Panc1 (cell line): ENCODE measurements at places on chromosomes 6 and 20. TPM values are rescaled to one million over a fixed set of nuclear protein-coding genes. Genes with fewer than 3 reads are reported as not detected.
A peak's percentile ranks its signal among the peaks of the same experiment; 100 is the strongest.

TNXB gene
- 1.8 TPM for total RNA-seq

NKX2-4 gene
- not detected for total RNA-seq

ZBTB46 gene
- 15.2 TPM for total RNA-seq

ENPP4 gene
- 5.4 TPM for total RNA-seq

DNA sequence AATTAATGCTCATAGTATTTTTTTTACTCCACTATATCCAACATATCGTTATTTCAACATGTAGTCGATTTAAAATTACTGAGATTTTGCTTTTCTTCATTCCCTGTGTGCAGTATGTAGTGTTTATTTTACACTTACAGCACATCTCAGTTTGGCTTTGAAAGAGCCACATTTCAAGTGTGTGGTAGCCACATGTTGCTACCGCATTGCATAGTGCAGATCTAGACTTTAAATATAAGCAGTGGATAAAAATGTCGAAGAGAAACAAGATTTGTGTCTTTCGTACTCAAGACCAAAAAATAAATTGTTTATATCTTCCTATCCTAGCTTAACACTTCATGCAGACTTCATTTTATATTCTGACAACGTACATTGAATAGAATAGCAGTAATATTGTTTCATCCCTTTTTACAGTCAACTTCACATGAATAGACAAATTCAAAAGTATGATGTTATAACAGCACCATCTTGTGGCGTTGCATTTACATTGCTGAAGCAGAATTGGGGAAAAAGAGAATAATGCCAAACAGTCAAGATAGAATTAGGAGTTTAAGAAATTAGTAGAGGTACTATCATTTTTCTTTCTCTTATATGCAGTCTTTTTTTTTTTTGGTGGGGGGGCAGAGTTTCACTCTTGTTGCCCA, 29.9 kb downstream of the FBXO5 start:
- peak; percentile 27 for DNase-seq

DNA sequence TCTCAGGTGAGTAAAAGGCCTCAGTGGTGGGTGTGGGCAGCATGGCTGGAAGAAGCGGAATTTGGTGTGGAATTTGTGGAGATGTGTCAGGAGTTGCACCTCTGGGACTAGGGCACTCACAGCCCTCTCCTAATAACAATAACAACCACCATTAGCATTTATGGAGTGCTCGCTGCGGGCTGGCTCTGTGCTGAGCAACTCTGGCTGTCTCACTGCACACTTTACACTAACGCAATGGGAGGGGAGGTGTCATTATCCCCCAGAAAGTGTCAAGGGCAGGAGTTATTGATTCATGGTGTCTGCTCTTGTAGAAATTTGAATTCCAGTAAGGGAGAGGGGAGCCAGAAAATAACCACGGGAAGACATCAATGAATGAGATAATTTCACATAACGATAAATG, 22.7 kb upstream of the SCRT2 start:
- no peak for DNase-seq

DNA sequence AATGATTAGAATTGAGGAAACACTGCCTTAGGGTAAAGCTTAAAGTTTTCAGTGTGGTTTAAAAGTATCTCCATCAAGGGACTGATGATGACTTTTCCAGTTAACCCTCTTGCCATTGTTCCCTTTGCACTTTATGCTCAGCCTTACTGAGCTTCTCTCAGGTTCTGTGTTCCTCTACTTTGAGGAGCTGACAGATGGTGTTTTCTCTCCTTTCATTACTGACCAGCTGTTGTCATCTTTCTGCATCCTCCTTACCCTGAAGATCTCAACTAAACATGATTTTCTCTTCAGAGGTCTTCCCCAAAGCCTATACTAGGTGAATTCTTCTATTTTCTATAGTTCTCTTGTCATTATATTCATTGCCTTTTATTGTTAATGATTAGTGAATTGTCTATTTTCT, 475.6 kb upstream of the SYNCRIP start:
- DNase-seq: no peak

GRCh38 chr6:164252291-164252690, 837.8 kb downstream of the QKI start:
- DNase-seq: no peak

DNA sequence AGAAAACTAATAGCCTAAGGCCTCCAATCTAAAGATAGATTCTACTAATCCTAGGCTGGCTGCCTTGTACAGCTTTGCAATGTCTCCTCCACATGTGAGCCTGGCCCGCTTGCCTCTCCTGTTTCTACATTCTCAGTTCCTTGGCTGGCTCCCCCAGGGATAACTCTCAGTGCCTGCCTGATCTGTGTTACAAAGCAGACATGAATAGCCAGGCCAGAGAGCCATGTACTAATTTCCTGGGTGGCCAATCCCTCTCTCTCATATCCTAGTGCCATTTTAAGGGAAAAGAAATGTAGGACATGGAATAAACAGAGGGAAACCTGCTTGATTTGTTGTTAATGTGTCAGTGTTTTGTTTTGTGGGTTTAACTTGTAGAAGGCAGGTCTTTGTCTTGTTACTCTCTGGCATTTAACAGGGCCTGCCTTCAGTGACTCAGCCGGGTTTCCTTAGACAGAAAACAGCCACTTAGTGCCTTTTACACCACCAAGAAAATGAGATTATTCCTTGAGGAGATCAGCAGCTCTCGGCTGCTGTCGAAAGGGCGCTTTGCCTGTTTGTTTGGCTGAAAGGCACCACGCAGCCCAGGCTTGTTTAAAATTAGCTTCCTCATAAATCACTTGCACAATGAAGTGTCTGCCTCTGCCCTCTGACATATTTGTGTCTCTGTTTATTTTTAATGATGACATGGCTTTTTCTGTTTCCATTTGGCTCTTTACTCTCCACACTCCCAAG, 702.7 kb downstream of the MAFB start:
- DNase-seq: no peak

DNA sequence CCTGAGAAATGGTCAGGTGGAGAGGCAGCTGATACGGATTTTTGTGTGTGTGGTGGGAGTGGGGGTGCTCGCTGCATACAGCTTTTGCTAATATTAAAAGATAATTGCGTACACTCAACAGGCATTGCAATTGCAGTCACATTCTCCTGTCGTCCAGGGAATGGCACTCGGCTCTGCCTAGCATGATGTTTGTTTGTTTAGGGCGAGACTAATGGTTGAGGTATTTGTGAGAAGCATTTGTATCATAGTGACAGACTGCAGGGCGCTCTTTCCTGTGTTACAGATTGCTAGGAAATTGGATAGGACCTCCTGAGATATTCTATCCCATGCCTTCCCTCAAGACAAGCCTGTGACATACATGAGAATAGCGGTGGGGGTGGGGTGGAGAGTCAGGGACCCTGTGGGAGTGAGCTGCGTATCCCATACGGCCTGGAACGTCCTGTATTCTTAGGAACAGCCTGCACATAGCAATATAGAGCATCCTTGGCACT, 207.4 kb downstream of the SOX4 start:
- peak; percentile 86 for DNase-seq

DNA sequence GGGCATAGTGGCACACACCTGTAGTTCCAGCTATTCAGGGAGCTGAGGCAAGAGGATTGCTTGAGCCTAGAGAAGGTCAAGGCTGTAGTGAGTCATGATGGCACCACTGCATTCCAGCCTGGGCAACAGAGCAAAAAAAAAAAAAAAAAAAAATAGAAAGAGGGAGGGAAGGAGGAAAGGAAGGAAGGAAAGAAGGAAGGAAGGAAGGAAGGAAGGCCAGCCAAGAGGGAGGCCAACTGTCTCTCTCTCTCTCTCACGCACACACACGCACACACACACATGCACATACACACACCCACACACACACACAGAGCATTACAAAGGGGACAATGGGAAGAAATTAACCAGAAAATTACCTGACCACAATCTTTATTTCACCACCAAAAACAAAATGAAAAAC, 50.6 kb upstream of the COL9A1 start:
- no peak for DNase-seq

- DNase-seq: no peak
Observed at GRCh38 chr6:159077123-159077522, 32.3 kb upstream of the TAGAP start.
